ENCODE measurements at places on chromosomes 1 and 21. TPM values are rescaled to one million over a fixed set of nuclear protein-coding genes. Genes with fewer than 3 reads are reported as not detected.

UMODL1 gene
- not detected for total RNA-seq

ELF3 gene
- under 0.01 TPM for total RNA-seq

HEYL gene
- total RNA-seq, result not detected

GBP6 gene
- 0.15 TPM for total RNA-seq

CASZ1 gene
- under 0.01 TPM for total RNA-seq

CEP85 gene
- total RNA-seq, result 3.3 TPM

KRTAP12-3 gene
- not detected for total RNA-seq

CELSR2 gene
- total RNA-seq, result 1.5 TPM
